HL-60 (cell line): ENCODE measurements at places on chromosomes 5 and 9.

DNA sequence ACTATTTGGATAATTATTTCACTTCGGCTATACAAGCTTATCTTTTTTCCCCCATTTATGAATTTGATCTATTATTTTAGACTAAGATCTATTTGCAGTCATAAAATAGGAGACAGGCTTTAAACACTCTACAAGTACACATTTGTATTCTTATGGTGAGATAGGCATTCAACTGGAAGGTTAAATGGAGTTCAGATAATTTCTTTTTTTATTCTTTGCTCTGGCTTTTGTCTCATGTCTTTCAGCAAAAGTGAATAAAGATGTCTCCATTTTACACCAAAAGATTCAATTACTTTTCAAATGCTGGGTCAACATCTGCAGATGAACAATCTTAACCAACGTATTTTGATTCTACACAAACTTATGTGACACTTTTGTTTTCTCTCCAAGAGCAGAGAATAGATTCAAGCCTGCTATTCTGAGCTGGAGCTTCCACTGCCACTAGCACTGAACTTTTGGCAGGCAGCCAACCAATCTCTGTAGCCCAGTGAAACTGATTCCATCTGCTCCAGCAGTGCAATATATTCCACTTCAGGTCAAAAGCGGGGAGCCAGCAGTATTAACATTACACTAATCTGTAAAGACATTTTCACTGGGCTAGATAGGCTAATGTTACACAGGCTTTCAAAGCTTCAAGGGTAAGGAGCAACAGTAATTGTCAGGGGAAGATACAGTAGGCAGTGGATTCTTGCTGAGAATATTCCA lies 452.0 kb upstream of the ZNF608 start:
- DNase-seq, result no peak

- no peak for DNase-seq
Measured at GRCh38 chr9:2072752-2073405, 57.7 kb downstream of the SMARCA2 start.

DNA sequence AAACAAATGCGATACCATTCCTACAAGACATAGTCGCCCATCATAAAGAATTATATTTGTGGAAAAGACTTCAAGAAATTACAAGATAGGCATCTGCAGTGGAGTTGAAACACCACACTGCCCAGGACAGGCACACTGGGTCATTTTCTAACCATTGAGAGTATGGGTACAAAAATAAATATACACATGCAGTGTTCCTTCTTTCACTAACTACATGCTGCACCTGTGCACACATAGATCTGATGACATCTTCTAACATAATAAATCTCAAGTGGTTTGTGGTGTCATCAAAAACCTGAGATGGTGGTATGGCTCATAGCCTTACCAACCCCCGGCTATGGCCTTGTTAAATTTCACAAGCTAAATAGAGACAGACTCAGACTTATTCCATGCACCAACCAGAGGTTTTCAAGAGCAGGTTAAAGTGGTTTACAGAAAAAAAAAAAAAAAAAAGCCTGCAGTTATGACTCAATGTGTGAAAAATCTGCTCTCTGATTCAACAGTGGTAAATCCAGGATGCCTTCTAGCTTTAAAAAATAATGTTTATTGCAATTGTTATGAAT lies 12.4 kb upstream of the NFIB start:
- no peak for DNase-seq

GRCh38 chr5:163789870-163790269 lies 284.5 kb downstream of the MAT2B start:
- DNase-seq, result no peak

DNA sequence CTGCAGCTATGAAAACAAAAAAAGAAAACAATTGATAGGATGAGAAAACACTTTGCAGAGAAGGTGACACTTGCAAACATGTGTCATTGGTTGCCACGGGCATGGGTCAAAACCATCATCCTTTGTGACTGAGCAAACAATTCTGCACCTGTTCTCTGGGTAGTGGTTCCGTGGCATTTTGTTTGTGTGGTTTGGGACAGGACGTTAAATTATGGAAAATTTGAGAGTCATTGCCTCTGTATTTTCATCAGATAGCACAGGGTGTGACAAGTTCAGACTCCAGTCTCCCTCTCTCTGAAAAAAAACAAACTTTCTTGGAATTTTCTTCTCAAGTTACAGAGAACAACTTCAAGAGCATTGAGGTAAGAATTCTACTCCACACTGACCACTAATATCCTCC lies 113.4 kb upstream of the HMHB1 start:
- no peak for DNase-seq

DNA sequence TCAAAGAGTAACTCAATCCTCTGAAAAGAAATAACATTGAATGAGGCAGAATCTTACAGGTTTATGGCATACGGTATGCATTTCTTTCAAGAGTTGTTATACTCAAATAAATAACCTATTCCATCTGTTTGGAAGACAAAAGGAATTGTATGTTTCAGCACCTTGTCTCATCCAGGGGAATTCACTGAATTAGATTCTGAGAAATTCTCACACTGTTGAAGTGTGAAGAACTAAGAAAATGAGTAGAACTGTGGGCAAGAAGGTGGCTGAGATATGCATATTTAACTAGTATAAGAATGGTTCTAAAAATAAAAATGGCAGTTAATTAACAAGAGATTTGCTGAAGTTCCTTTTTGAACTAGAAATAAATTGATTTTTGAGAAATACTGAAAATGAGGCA lies 279.3 kb upstream of the DAP start:
- DNase-seq, result no peak

DNA sequence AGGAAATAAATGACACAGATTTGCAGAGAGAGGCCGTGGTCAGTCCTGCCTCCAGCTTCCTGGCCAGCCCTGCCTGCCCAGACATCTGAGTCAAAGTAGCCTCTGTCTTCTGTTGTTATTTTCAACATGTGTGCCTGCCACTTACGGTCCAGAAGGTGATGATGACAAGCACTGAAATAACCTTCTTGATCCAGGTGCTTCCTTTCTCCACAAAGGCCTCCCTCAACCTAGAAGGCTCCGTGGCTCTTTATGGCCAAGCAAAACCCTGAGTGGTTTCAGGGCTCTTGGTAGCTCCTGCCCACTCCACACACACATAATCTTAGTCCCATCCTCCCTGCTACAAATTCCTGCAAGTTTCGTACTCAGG lies 34.1 kb upstream of the SLC6A19 start:
- no peak for DNase-seq

GRCh38 chr5:15799612-15800011 lies 299.6 kb downstream of the FBXL7 start:
- DNase-seq, result no peak

GRCh38 chr9:128705051-128705965 lies 3.0 kb downstream of the PKN3 start:
- DNase-seq, result no peak

DNA sequence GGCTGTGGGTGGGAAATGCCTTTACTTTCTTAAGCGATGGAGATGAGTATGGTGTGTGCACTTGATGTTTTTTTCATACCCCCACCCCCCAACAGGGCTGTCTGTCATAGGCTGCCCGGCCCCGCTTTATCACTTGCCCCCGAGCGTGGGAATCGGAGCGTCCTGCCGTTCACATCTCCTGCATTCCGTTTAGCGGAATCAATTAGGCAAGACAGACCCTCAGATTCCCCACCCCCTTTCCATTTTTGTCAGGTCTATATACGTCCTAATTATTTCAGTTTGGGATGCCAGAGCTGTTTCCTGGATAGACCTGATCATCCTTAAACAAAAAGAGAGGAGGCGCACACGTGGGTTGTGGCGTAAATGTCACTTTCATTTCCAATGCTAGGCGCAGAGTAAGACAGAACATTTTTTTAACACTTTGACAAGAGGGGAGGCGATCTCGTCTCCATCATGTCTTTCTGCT lies 217.2 kb downstream of the MEF2C start:
- no peak for DNase-seq

DNA sequence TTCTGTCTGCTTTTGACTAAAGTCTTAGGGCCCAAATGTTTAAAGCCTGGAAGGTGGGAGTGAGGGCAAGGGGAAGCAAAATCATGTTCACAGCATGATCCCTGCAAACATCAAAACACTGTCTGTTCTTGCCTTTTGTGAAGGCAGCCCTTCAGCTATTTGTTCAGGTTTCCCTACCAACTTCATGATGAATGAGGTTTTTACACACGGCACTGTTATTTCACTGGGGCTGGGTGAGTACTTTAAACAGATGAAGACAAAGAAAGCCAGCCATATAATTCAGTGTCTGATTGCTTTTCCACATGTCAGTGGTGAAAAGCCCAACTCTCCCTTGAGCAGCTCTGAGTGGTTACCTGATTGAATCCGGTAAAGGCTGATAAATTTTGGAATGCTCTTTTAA lies 224.7 kb upstream of the GRAMD2B start:
- no peak for DNase-seq

- no peak for DNase-seq
Measured at GRCh38 chr5:97547999-97548738, 365.1 kb upstream of the RIOK2 start.

- no peak for DNase-seq
Measured at GRCh38 chr5:180020176-180020575, 51.4 kb downstream of the RNF130 start.

DNA sequence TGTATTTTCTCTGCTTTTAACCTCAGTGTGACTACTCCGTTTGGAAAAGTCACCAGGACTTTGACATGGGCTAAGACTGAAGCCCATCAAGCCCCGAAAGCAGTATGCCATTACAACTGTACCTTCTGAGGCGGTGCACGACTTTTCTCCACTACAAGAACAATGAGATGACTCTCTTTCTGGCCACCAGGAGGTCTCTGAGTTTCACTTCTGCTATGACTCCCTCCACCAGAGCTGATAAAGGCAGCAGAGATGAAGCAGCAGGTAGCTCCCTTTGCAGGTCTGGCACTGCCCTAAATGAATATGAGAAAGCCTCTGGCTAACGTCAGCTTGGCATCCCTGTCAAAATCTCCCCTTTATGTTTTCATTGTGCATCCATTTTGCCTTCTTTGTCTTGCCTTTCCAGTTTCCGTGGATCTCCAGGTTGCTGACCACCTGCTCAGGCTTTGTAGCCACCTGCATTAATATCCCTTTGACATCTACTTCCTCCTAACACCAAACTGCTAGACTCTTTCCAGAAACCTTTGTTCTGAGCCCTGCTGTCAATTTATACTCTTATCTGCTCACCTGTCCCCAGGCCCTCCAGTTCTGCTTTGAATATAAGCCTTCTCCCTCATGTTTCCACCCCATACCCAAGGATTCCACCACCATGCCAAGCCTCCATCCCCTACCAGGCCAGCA lies 221.7 kb downstream of the ZNF608 start:
- DNase-seq, result no peak

- DNase-seq, result no peak
Measured at GRCh38 chr5:89524785-89525184, 641.8 kb upstream of the MEF2C start.

GRCh38 chr5:37774912-37775483 lies 64.8 kb downstream of the GDNF start:
- DNase-seq, result peak; percentile 33

DNA sequence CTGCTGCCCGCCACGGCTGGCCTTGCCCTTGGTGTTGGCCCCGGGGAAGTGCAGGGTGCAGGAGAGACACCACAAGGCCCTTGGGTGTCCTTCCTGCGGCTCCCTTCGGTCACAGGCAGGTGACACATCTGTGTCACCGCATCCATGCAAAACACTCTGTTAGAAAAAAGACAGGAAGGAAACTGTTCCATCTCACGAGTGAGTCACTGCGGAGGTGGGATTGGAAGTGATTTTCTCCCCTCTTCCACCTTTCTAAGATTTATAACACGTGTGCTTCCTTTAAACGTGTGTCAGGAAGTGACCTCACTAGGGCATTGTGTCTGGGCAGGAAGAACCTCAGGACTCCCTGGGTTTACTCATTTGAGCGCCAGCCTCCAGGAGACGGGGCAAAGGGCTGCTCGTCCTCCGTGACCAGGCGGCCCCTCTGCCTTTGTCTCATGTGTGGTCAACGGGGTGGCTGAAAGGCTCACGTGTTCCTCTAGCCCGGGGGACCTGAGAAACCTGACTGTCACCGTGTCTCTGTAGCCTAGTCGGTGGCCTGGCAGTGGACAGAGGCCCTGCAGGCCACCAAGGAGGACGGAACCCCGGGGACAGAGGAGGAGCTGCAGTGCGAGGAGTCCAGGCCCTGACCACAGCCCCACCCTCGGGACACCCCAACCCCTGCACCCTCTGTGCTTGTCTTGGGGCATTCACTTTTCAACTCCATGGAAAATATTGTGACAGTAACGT lies 4.9 kb upstream of the LCN1 start:
- no peak for DNase-seq

DNA sequence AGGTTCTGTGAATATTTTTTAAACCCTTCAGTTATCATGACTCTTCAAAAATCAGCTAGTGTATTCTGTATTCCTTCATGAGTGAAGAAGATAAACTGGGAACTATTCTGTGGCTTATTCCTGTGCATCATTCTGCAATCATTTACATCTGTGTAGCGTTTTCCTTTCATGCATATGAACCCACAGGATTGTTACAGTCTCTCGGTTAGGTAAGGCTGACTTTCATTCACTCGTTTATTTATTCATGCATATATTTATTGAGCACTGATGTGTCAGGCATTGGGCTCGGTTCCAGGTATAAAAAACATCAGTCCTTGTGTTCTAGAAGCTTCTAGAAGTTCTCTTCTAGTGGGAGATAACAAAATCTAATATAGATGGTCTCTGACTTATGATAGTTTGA lies 318.4 kb downstream of the MAN2A1 start:
- no peak for DNase-seq

DNA sequence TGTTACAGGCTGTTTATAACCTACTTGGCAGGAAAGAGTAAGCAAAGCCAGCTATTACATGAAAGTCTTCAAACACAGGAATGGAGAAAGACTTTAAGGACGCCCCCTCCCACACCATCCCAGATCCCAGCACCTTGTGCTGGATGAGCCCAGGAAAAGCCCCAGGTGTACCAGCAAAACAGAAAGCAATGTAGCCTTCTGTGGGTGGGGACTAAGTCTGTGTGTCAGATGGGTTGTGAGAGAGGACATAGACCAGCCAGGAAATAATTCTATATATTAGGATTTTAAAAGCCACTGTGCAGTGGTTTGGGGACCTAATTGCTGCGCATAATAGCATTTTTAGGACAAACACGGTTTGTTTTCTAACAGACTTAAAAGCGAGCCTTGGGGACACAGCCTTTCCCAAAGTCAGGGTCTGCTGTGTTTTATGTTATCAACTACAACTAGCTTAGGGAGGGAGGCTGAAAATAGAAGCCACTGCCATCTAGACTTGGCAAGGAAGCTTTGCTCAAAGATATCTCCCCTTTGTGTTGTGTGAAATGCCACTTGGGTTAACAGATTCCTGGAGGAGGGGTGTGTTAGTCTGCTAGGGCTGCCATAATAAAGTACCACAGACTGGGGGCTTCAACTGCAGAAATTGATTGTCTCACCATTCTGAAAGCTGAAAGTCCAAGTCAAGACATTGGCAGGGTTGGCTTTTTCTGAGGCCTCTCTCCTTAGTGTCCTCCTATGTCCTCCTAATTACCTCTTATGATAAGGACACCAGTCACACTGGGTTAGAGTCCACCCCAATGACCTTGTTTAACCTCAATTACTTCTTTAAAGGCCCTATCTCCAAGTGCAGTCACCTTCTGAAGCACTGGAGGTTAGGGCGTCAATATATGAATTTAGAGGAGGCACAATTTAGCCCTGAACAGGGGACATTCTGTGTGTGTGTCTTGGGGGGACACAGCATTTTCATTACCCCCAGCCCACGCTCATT lies 17.2 kb upstream of the UBE2QL1 start:
- DNase-seq, result no peak
